ENCODE measurements at places on chromosomes 4 and X.
A peak's percentile ranks its signal among the peaks of the same experiment; 100 is the strongest.

GRCh38 chrX:916230-916599 lies 285.6 kb downstream of the SHOX start:
- no peak for DNase-seq

DNA sequence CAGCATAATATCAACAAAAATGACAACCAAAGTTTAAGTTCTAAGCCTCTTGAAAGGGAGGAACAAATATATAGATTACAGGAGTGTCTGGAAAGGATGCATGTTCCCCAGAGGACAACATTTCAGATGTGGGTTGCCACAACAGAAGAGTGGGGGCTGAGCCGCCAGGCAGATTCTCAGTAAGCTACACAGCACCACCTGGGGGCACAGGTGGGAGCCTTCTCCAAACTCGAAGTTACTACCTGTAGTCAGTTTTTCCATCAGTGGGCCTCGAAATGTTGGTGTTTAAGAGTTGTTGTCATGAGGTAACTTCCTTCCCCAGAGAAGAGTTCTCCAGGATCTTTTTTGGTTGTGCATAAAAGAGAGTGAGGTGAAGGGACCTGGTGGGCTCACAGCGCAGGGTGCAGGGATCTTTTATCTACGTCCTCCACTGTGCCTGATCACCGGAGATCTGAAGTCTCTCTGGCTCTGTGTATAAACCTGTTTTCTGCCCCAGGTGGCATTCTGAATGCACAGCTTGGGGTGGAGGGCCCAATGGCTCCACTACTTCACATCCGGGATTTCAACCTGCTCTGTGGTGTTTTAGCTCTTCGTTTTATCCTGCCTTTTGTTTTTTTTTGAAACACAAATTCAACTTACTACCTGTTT lies 58.4 kb upstream of the STS start:
- DNase-seq = no peak

- DNase-seq = no peak
Observed at GRCh38 chr4:108168160-108168670, 517 bp downstream of the LEF1 start.

GRCh38 chr4:177265729-177266128 lies 43.9 kb upstream of the NEIL3 start:
- DNase-seq = no peak

DNA sequence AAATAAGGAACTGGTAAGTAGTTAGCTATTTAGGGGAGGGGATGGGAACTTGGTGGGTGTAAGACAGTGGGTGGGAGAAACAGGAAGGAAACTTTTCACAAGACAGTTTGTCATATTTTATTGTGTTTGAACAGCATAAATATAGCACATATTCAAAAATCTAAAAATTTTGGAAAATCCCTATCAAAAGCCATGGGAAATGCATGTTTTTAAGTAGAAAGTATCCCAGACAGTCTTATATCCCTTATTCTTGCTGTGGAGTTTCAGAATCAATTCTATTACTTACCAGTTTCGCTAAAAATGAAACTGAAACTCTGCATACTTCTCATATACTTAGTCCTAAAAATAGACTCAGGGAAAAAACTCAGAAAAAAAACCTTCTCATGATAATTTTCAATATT lies 22.3 kb upstream of the RASGEF1B start:
- no peak for DNase-seq

- peak; percentile 9 for DNase-seq
Observed at GRCh38 chr4:1500966-1501753, 94.9 kb upstream of the NKX1-1 start.

DNA sequence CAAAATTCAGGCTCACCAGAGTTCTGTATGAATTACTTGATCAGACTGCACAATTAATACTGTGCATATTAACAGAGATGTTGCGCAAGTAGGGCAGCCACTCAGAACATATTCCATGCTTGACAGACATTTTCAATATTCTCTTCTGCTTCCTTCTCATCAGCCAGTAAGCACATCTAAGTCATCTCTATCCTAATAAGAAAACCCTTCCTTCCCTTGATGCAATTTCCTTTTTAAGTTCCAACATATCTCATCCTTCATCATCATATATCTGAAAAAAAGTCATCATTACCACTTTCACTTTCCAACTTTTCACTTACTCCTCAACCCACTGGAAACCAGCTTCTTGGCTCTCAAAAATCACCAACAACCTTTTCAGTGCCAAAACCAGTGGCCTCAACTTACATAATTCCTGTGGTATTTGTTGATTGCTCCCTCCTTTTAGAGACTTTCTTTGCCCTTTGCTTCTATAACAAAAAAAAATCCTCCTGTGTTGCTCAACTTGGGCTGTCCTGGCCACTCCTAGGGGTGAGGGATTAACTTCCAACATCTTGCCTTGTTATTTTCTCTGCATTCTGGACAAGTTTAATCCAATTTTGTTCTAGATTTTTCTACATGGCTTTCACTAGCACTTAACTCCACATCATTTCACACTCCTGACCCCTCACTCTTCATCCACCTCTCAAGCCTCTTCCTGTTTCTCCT lies 14.1 kb downstream of the MBNL3 start:
- no peak for DNase-seq

- peak; percentile 99 for DNase-seq
Observed at GRCh38 chr4:169010125-169011023, at the start of gene CBR4. Gene CBR4 (minus strand): TSS chr4:169010255. CDS start chr4:169010089, 166 bp downstream.

DNA sequence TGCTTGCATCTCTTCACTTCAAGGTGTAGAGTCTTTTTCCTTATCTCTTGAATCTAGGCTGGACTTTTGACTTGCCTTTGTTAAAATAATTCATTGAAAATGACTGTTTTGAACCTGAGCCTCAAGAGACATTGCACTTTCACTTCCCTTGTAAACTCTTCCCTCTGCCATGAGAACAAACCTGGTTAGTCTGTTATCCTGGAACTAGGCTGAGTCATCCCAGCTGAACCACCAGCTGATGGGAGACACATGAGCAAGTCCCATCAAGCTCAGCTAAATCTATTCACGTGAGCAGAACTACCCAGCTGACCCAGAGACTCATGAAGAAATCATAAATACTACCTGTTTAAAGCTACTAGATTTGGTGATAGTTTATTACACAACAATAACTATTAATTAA lies 202.3 kb upstream of the CENPE start:
- DNase-seq = no peak

- DNase-seq = no peak
Observed at GRCh38 chr4:168724686-168725411, 228.0 kb downstream of the PALLD start.

DNA sequence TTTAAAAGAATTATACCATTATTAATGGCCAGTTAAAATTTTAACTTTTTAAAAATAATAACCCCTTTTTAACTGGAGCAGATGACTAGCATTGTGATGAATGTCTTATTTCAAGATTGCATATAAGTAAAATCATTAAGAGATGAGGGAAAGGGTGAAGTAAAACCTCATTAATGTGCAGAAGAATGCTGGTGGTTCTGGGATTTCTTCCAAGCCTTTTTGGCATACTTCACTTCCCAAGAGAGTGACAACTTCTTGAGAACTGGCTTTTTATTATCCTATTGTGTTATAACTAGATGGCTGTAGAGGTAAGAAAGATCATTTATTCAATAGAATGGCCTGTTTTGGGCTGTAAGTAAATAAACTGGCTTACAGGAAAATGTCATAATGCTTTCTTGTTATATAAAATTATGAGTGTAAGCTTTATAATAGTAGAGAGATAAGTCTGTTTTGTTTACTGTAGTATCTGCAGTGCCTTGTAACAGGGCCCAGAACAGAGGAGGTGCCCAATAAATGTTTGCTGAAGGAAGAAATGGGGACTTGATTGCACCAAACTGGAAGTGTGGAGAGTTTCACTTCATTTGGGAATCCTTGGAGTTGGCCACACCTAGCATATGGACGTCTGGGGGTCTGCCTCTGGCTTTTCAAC lies 242.9 kb upstream of the PITX2 start:
- no peak for DNase-seq

DNA sequence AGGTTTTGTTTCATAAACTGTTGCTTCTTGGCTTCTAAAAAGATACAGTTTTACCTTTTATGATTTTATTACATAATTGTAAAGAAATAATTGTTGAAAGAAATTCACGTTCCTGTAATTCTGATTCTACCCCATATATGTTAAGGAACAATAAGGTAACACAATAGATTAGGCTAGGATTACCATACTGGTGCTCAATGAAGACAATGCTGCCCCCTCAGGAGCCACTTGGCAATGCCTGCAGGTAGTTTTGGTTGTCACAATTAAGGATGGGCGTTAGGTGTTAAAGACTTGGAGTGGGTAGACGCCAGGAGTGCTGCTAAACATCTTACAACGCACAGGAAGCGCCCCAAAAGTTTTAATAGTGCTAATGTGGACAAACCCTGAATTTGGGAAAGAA lies 133.2 kb downstream of the NLGN4X start:
- DNase-seq = no peak

DNA sequence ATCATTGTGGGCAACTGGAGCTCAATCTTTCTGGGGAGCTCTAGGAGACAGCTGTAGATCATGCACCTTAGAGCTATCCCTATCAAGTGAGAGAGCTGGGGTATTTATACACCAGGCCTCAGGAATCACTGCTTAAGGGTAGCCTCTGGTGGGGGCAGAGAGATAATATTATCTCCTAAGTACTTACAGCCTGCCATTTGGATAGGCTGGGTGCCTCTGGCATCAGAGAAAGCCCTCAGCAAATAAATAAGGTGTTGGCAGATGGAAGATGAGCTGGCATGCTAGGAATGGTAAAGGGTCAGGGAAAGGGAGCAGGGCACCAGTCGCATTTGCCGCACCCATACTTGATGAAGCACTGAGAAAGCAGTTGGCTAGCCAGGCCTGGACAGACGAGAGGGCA lies 75.9 kb downstream of the HCCS start:
- DNase-seq = no peak

DNA sequence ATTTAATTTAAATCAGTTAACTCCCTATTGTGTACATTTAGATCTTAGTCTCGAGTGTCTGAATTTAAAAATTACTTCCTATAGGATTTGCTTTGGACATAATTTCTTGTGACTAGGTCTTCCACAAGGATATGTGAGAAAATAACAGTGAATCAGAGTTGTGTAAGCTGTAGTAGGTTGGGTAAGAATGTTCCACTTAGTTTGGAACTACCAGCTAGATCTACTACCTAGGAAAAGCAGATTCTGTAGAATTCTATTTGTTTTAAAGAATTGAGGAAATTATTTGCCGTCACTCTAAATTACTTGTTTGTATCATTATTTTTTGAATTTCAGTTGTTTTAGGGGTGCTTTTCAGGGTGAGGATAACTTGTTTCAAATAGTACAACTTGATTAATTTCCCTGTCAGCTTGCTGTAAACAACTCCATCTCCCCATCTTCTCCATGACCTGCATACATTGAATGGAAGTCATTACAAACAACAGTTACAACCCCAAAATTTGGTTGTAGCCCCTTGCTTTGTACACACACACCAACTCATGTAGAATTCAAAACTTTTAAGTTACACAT lies 1.3 kb downstream of the MTHFD2L start:
- no peak for DNase-seq

- no peak for DNase-seq
Observed at GRCh38 chrX:10576186-10576585, 44.2 kb downstream of the MID1 start.

DNA sequence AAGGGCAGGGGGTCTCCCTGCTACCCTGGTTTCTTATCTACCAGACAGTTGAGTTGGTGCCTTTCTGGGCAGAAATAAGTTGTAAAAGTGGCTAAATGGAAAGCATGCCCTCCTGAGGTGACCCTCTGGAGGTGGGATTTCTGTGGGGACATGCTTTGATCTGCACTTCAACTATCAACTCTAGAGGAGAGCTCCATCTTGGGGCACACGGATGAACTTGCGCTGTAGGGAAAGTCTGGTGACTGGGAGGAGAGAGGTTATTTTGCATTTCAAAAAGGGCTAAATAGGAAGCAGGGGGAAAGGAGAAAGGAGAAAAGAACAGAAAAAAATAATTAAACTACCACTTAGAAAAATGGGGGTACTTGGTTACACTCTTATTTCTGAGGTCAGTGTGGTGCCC lies 12.7 kb upstream of the RHOXF2B start:
- no peak for DNase-seq

GRCh38 chrX:123740536-123740935 lies 7.7 kb upstream of the THOC2 start:
- no peak for DNase-seq

- no peak for DNase-seq
Observed at GRCh38 chr4:37157476-37158167, 86.9 kb upstream of the NWD2 start.

GRCh38 chr4:3354455-3354811 lies 61.6 kb downstream of the RGS12 start:
- DNase-seq = no peak

DNA sequence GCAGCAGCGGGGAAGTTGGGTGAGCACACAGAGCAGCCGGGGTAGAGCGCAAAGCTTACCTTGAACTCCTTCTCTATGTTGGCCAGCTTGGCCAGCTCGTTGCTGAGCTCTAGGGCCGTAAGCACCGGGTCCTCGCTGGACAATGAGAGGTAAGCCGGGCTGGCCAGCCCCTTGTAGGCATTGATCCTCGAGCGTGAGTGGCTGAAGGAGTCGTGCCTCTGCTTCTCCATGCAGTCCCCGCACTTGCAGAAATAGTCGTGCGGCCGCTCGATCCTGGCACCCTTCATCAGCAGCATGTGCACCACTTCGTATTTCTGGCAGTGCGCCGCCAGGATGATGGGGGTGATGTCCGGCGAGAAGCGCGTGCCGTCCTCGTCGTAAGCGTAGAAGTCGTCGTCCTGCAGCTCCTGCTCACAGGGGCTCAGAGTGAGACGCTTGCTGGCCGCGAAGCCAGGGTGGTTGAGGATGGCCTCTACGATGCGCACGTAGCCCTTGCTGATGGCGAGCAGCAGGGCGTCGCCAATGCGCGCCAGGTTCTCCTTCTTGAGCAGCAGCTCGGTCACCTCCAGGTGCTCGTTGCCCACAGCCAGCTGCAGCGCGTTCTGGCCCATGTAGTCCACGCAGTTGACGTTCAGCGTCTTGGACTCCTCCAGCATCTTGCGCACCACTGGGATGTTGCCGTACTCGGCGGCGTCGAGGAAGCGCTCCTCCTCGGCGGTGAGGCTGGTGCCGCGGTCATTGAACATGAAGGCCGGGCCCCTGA lies 19.5 kb downstream of the TRPC3 start:
- peak; percentile 21 for DNase-seq

DNA sequence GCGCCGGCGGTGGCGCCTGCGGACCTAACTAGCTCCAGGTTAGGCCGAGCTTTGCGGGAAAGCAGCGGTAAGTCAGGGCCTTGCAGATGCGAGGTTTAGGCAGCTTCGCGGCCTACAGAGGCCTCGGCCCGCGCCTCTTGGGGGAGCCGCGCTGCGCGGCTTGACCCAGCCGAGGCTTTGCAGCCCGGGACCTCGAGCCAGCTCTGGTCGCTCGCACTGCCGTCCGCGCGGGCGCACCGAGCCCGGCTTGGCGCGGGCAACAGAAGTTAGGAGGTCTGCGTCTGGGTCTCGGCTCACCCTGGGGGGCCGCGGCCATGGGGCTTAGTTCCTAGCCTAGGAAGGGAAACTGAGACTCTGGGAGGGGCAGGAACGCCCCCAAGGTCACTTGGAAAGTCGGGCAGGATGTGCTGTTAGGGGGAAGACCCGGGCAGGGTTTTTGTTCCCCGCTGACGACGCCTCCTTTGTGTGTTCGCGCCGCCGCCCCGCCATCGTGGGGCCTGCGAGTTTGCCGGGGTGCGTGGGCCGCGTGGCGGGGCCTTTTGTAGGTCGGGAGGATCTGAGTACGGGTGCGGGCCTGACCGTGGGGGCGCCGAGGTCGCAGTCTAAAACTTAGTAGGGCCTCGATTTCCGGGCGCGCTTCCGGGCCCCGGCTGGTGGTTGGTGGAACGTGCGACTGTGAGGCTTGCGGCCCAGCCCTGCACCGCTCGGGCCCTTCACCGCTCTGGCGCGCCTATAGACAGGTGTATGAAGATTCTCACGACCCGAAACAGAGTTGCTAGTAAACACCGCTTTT lies 482 bp downstream of the RNF4 start:
- peak; percentile 59 for DNase-seq

GRCh38 chrX:103431316-103431715 lies 55.0 kb downstream of the BEX3 start:
- no peak for DNase-seq
